SK-N-MC (cell line): ENCODE measurements at places on chromosomes 7 and 10.

DNA sequence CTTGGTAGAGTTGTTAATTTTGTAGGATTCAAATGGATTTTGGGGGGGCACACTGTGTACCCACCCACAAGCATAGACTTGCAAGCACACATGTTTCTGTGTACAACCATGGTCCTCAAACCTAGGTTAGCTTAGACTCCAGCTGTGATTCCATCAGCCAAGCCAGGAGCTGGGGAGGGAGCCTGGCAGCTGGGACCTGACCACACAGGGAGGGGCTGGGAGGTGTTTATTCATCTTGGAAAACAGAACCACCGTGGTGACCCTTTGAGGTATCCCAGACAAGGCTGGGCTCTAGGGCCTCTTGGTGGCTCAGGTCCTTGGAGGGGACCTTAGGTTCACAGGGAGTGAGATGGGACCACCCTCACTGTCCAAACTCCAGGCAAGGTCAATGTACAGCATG is 410.3 kb downstream of the NEBL start:
- no peak for DNase-seq

DNA sequence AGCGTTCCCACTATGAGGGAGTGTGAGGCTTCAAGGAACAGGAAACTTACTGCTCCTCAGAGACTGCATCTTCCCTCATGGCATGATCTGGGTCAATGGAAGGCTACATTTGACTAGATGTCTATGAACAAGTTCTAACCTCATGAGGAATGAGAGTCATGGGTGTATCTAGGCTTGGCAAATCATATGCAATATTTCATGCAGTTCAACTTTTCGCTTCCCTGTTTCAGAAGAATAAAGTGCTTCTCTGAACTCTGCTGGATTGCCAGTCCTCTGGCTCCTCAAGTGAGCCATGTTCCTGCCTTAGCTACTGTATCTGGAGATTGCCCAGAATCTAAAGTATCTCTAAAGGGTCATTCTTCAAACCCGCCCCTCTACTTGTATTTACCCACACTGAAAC is 54.3 kb upstream of the SEMA3A start:
- no peak for DNase-seq

GRCh38 chr7:143239813-143240212 is 18.0 kb downstream of the TAS2R40 start:
- no peak for DNase-seq

- DNase-seq, result no peak
Observed at GRCh38 chr7:107687656-107688055, 27.0 kb downstream of the SLC26A4 start.

DNA sequence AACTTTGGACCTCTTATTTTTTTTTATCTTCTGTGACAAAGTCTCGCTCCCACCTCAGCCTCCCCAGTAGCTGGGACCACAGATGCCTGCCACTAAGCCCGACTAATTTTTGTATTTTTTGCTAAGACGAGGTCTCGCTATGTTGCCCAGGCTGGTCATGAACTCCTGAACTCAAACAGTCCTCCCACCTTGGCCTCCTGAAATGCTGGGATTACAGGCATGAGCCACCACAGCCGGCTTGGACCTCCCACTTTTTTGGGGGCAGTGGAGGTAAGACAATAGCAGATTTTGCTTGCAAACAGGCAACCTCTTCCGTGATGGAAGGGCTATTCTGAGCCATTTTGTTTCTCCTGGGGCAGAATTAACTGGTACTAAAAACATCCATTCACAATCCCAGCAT is 1.2 kb upstream of the TRRAP start:
- no peak for DNase-seq

DNA sequence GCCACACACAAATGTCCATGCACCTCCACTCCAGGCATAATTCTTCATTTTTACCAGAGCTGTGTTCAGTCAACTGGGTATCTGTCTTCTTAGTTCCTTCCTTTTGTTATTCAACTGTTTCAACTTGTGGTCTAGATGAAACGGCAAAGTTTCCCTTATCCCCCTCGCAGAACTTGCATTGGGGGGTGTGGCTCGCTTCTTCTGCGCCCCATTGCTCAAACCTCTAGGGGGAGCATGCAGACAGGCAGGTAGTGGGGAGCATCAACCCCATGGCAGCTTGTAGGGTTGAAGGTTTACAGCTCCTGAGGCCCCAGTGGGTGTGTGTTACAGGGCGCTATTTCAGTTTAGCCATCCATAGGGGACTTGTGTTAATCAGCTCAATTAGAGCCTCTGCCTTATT is 38.3 kb upstream of the COBL start:
- DNase-seq, result no peak

DNA sequence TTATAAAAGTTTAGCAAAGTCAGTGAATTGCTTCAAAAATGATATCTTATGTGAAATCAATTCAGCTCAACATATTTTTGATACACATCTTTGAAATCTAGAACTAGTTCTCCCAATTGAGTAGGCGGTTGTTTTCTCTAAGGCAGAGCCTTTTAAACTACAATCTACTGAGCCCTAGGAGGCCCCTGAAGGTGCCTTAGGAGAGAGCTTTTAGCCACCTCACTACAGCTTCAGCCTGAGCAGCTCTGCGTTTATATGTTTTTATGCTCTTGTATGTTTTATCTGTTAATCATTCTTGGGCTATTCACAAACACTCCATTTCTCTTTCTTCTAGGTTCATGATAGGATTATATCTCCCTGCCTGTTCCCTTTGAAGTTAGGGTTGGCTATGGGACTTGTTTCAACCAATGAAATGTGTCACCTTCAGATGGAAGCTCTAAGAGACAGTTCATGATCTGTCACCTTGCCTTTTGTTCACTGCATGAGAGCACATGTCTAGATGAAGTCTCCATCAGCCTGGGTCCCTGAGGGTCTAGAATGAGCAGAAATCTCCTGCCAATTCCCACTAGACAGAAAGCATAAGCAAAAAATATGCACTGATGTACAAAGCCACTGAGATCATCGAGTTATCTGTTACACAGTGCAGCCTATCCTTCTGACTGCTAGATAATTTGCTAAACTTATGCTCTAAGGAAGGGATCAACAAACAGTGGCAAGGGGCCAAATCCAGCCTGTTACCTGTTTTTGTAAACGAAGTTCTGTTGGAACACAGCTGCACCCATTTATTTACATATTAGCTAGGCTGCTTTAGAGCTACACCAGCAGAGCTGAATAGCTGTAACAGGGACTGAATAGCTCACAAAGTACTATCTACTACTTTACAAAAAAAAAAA is 128.5 kb upstream of the CDK1 start:
- DNase-seq, result no peak

- DNase-seq, result no peak
Observed at GRCh38 chr10:21334891-21335696, 190.4 kb downstream of the SKIDA1 start.

- no peak for DNase-seq
Observed at GRCh38 chr7:86644282-86645224, 844 bp downstream of the GRM3 start.

DNA sequence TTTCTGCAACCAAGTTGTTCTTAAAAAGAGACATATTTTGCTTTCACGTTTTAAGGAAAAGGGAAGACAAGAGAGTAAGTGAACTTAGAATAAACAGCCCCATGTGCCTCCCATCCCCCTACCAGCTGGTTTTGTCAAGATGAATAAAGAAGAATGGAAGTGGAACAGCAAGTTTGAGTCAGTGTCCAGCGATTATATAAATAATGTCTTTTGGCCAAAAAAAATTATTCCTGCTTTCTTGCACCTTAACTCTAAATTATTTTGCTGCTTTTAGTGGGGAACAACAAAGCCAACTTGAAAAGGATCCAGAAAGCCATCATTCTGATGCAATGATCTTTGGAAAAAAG is 82.4 kb upstream of the TRIL start:
- no peak for DNase-seq

- peak; percentile 63 for DNase-seq
Observed at GRCh38 chr7:104857458-104858425, 156.3 kb upstream of the KMT2E start.

GRCh38 chr7:28748346-28748745 is 209.8 kb downstream of the TRIL start:
- no peak for DNase-seq

DNA sequence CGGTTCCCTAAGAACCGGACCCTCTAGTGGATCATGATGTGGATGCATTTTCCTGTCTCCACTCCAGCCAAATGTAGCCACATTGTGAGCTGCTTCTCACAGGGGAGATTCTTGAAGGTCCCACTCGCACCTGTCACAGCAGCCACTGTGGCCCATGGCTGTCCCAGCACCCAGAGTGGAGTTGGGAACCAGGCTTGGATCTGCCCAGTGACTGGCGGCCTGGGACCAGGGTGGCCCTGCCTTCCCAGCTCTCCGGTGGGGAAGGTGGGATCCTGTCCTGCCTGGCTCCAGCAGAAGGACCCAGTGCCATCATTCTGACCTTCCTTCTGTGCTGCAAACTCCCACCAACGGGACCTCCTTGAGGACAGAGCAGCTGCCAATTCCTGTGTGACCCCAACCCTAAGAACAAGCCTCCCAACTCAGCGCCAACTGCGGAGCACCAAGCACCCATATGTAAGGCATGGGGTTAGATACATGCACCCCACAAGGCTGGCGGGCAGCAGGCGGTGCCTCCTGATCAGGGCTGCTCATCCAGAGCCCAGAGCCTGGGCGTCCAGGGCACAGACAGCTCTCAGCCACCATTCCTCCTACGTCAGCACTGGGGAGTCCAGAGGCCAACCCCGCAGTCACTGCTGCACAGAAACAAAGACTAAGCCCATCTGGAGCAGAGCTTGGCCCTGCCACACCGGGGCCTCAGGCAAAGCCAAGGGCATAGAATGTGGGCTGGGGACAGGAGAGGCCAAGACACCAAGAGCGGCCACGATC is 28.8 kb downstream of the EBF3 start:
- no peak for DNase-seq

GRCh38 chr7:91295576-91295975 is 31.3 kb downstream of the FZD1 start:
- no peak for DNase-seq

GRCh38 chr7:83053965-83054364 is 108.7 kb downstream of the PCLO start:
- no peak for DNase-seq

- no peak for DNase-seq
Observed at GRCh38 chr10:1364151-1364910, 308.1 kb downstream of the WDR37 start.

DNA sequence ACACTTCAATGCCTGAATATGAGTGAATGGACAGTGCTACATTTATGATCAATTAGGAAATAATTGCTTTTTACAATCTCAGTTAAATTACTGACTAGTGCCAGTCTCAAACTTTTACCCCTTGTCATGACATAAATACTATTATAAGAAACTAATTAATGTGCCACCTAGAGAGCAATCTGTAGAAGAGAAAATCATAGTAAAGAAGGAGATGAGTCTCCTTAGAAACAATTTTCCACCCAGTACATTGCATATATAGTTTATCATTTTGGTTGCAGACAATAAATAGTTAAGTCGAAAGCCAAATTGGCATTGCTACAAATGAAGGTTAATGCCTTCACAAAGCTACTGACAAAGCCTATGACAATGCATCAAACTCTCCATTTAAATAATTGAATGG is 68.6 kb downstream of the SLC13A1 start:
- no peak for DNase-seq

- no peak for DNase-seq
Observed at GRCh38 chr7:101666741-101667140, 37.6 kb upstream of the MYL10 start.

GRCh38 chr10:118742782-118743181 is 12.0 kb downstream of the CACUL1 start:
- no peak for DNase-seq

DNA sequence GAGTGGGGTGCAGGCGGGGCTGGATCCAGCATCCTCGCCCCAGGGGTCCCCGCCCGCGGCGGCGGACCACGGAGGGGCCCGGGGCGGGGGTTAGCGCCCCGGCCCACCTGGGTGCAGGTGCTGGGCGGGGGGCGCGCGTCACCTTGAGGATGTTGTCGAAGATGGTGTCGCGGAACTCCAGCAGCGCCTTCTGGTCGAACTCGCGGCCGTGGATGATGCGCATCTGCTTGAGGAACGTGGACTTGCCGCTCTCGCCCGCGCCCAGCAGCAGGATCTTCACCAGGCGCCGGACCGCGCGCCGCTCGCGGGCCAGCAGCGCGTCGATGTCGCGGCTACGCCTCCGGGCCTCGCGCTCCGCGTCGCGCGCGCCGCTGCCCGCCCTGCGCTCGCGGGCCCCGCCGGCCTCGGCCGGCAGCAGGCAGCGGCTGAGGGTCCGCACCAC is 376 bp downstream of the GNA12 start:
- DNase-seq, result no peak

DNA sequence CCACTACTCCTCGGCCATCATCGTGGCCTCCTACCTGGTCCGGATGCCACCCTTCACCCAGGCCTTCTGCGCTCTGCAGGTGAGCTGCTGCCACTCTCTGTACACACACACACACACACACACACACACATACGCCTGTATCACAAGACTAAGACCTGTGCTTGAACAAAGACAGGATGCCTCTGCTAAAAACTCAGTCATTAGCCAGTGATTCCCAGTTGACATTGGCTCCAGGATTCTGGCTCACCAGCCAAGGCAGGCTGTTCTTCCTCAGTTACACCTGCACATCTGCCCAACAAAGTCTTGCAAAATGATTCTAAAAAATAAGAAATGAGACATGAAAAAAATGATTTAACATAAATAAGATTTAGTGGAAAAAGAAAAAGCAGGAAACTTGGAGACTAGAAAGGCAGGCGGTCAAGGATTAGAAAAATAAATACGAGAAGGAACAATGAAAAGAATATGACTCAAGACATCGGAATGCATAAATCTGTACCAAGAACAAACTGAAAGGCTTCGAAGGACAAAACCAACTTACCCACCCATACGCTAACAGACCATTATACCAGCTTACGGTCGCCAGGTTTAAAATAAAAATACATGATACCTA is 7.4 kb upstream of the LRRC18 start:
- DNase-seq, result no peak

- no peak for DNase-seq
Observed at GRCh38 chr7:94333810-94334209, 60.9 kb upstream of the COL1A2 start.

- no peak for DNase-seq
Observed at GRCh38 chr10:12042409-12042796, 206 bp downstream of the UPF2 start.

DNA sequence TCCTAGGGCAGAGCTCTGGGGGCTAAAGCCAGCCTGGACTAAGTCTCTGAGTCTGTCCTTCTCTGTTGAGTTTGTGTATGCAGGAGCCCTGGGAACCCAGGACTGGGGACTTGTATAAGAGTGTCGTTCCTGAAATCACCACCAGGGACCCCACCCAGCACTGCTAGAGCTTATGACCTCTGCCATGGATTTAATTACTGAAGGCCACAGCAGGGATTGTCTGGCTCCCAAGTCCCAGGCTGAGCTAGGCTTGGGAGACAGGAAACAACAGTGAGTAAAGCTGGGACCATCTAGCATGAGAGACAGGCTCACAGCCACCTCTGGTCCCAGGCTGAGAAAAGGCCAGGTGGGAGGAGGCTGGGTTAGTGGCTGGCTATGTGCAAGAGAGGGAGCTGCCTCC is 1.4 kb upstream of the TSPAN15 start:
- DNase-seq, result no peak

DNA sequence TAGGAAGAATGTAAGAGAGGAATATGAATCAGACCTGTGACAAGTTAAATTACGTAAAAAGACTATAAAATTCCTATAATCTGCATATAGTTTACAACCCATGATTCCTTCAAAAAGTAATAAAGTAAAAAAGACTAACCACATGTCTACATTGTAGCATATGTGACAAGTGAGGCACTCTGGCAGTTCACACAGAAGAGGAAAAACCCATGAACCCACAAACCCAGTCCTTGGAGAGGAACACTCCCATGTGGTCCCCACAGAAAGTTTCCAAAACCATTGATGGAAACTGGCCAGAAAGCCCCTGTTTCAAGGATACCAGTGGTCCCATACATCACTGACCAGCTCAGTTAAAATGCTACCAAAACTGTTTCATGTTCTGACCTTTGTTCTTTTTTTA is 15.7 kb downstream of the KDM7A start:
- DNase-seq, result no peak
